ENCODE measurements at places on chromosomes 13 and 19. TPM values are rescaled to one million over a fixed set of nuclear protein-coding genes. Genes with fewer than 3 reads are reported as not detected.

The ZNF835 gene
- not detected for total RNA-seq

The SHISA2 gene
- 0.98 TPM for total RNA-seq

The DHDH gene
- total RNA-seq = not detected

The HSPH1 gene
- 52.2 TPM for total RNA-seq

The THAP8 gene
- 1.6 TPM for total RNA-seq

The PHLDB3 gene
- 8.9 TPM for total RNA-seq
